ENCODE measurements at places on chromosomes 12 and 14.

GRCh38 chr12:125228519-125229260 is 163.5 kb downstream of the AACS start:
- DNase-seq: no peak

GRCh38 chr14:95068080-95068479 is 89.2 kb downstream of the DICER1 start:
- DNase-seq: no peak

GRCh38 chr14:71748196-71748595 is 184.0 kb upstream of the RGS6 start:
- DNase-seq: no peak

GRCh38 chr14:61489932-61490331 is 168.6 kb downstream of the PRKCH start:
- DNase-seq: no peak

GRCh38 chr12:59040043-59040442 is 119.7 kb upstream of the LRIG3 start:
- no peak for DNase-seq

DNA sequence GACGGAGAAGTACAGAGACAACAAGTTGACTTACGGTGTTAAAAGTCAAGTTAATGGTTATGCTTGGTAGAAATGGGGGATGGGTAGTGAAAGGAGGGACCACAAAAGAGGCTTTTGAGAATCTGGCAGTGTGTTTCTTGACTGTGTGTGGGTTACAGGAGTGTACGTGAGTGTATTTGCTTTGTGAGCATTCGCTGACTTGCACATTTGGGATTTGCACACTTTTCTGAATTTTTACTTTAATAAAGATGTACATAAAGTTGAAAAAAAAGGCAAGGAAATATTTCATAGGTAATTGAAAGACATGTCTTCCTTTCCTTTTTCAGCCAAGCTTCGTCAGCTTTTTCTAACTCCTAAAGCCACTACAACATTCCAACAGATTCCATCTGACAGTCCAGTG is 28.6 kb upstream of the CCDC91 start:
- no peak for DNase-seq

- DNase-seq: no peak
Observed at GRCh38 chr12:121805171-121806008, 1.6 kb downstream of the SETD1B start.

DNA sequence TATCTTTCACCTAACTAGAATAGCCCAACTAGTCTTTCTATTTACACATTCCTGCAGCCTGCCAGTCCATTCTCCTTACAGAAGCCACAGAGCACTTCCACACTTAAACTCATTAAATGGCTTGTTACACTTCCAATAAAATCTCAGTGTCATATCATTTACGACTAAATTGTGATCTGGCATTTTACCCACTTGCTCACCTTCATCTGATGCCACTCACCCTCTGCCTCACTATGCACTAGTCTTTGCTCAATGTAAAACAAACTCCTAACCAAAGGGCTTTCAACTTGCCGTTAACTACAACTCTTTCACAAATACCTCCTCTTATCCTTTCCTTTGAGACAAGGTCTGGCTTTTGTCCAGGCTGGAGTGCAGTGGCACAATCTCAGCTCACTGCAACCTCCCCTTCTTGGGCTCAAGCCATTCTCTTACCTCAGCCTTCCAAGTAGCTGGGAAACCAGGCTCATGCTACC is 24.1 kb downstream of the YAF2 start:
- no peak for DNase-seq

- no peak for DNase-seq
Observed at GRCh38 chr12:2185751-2186341, 133.1 kb downstream of the CACNA1C start.

GRCh38 chr12:117344716-117345115 is 16.7 kb downstream of the NOS1 start:
- no peak for DNase-seq

DNA sequence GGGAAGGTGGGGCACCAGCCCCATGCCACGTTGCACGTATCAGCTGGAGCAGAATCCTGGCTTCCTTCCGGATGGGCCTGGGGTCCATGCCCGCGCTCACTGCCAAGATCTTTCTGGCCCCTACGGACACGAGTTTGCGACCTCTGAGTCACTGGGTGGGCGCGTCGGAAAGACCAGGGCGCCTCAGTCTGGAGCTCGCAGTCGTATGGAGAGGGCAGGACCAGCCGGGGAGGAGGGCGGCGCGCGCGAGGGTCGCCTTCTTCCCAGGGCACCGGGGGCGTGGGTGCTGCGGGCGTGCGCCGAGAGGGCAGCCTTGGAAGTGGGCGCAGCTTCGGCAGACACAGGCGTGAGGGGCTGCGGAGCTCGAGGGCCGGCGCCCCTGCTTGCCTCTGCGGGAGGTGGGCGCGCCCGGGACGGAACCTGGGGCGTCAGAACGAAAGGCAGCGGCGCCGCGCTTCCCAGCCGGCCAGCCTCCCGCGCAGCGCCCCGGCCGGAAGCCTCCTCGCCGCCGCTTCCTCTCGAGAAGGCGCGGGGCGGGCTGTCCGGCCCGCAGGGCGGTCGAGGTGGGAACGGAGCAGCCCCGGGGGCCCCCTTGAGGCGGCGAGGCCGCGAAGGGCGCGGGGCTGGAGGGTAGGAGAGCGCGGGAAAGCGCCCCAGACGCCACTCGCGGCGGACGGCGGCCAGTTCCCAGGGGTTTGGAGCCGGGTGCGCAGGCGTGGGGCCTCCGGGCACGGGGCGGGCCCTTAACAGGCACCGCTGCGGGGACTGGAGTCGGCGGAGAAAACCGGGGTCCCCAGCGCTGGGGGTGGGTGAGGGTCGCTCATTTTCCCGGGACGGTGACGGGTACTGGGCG is at the start of gene ARL6IP4:
Gene ARL6IP4, plus strand, starts transcription at position 499 of the 853 bp plus-strand sequence. CDS start 459 bp downstream, outside the sequence.
- DNase-seq: no peak

GRCh38 chr12:30985814-30986452 is 59.4 kb downstream of the TSPAN11 start:
- no peak for DNase-seq

DNA sequence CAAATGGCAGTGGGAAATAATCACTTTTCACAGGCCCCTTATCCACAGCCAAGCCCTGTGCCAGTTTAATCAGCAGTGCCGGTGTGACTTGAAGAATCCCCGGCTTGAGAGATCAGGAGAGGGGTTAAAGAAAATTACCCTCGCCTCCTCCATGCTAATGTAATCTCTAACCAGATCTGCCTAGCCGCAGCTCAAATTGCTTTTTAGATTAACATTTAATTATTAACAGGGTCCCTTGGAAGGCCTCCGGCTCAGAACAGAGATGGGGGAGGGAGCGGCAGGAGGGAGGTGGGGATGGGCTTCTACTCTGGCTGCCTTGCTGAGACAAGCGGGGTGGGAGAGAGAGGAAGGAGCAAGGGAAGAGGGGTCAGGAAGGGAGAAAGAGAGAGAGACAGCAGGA is 24.0 kb downstream of the FAM222A start:
- no peak for DNase-seq

- no peak for DNase-seq
Observed at GRCh38 chr12:125143491-125143890, 78.3 kb downstream of the AACS start.

GRCh38 chr12:108119126-108119973 is 9.7 kb upstream of the WSCD2 start:
- no peak for DNase-seq

GRCh38 chr14:33103966-33104365 is 165.3 kb downstream of the NPAS3 start:
- no peak for DNase-seq

GRCh38 chr14:80385336-80385735 is 174.0 kb upstream of the DIO2 start:
- DNase-seq: no peak

DNA sequence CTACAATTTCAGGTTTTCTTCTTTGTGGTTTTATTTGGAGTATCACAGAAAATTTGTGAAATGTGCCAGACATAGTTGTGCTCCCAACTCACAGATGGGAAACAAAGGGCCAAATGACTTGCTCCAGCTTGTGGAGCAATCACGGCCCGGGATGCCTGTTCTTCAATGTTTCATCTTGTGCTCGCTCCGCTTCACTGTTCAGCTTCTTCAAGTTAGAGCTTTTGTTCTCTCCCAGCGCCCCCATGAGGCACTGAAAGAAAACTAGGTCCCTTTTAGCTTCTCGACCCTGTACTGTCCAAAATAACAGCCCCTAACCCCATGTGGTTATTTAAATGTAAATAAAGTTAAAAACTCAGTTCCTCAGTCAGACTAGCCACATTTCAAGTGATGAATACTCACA is 187.9 kb upstream of the STXBP6 start:
- no peak for DNase-seq

- DNase-seq: no peak
Observed at GRCh38 chr14:75391953-75392352, 35.9 kb upstream of the JDP2 start.

- no peak for DNase-seq
Observed at GRCh38 chr14:101716077-101716950, 45.2 kb upstream of the PPP2R5C start.

GRCh38 chr14:33880330-33880729 is 70.5 kb downstream of the EGLN3 start:
- DNase-seq: no peak

DNA sequence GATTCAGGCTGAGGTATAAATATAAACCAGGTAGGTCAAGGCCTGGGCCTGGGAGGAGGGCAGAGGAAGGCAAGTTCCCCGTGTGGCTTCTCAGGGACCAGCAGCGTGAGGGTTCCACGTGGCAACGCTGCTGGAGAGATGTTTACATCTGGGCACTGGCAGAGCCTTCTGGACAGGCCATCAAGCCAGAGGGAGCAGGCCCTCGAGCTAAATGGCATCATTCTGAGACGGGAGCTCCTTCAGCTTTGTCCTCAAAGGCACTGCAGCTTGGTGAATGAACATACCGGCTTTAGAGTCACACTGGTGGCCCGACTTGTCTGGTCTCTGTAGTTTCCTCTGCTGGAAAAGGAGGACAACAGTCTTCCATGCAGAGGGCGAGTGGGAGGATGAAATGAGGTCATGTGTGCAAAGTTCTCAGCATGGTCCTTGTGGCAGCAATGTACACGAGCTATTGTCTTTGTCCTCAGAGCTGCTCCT is 231.3 kb downstream of the ZFP36L1 start:
- no peak for DNase-seq

DNA sequence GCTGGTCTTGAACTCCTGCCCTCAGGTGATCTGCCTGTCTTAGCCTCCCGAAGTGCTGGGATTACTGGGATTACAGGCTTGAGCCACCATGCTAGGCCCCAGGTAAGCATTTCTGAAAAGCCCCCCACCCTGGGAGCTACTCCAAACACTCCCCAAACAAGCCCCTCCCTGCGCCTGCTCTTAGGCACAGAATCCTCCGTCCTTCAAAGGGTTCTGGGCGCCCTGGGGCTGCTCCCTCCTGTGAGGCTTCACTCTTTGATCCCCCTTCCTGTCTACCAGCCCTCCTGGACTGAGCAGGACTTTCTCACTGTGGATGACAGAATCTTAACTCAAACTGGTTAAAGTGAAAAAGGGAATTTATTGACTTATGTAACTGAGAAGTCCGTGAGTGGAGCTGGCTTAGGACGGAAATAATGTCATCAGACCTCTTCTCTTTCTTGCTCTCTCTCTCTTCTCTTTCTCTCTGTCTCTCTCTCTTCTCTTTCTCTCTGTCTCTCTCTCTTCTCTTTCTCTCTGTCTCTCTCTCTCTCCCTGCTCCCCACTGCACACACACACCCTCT is 66.9 kb upstream of the CLMN start:
- no peak for DNase-seq

DNA sequence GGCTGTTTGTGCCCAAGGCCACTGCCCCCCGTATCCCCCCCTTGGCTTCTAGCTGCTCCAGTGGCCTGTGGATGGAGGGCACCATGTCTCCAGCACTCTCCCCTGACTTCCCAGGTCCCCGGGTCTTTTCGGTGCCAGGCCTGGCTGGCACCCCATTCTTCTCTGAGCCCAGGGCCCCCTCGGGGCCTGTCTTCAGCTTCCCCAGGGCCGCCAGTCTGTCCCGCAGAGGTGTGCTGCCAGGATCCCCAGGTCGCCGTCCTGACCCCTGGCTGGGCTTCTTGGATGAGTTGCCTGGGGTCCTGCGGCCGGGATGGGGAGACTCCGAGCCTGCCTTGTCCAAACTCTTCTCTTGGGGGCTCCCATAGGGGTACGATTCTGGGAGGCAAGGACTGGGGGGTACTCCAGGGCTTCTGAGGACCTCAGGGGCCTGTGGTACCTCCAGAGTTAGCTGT is 32.5 kb downstream of the NCKAP5L start:
- no peak for DNase-seq

GRCh38 chr12:115051378-115051777 is 367.4 kb upstream of the TBX3 start:
- no peak for DNase-seq

DNA sequence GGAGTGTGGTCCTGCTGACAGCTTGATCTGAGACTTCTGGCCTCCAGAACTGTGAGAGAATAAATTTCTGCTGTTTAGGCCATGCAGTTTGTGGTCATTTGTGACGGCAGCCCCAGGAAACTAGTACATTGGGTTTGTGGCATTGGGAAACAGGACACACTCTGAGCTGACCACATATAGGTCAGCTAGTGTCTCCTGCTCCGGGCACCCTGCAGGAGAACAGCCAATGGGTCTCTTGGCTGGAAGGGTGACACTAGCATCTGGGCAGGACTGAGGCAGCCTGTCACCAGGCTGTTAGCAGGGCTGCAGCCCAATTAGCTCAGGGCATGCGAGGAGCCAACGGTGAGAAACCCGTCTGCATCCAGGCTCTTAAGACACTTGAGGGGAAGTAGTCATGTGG is 83.2 kb downstream of the PITPNM2 start:
- DNase-seq: no peak

DNA sequence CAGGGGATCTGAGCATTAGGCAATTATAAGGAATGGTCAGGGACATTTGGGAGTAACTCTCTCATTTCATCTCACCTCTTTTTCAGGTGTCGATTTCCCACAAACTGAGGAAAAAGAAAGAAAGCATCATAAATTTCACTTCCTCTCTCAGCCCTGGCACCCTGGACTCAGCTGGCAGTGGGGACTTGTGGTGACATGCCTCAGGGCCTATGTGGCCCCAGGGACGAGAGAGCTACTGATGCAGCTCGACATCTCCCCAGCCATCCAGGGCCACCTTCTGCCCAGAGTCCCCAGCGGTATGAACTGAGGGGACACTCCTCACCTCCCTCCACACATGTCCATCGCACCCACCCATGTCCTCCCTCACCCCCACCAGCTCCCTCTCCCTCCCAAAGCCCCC is 11.7 kb downstream of the TNFRSF1A start:
- DNase-seq: no peak

DNA sequence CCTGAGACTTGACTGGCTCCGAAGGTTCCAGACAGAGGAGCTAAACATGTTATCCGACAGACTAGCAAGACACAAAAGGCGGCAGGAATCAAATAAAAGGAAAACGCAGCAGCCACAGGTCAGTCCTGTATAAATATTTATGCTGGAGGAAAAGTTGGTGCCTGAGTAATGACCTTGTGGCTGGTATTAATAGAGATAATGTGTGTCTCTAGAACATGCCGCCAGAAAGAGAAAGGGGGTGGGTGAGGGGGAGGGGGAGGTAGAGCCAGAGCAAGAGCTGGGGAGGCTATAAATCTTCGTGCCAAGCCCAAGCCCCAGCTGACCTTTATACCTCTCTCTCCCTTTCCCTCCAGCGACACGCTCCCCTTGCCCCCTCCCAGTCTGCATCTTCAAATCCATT is 590.4 kb downstream of the MED13L start:
- no peak for DNase-seq
